MV-4-11 (cell line): ENCODE measurements at places on chromosomes 1 and 21.

- DNase-seq = peak; percentile 67
Observed at GRCh38 chr1:23422241-23422877, 2.2 kb downstream of the TCEA3 start.

GRCh38 chr1:64887689-64888217 lies 78.6 kb downstream of the JAK1 start:
- DNase-seq = no peak

GRCh38 chr1:119341372-119341947 lies 27.1 kb upstream of the HAO2 start:
- DNase-seq = no peak

DNA sequence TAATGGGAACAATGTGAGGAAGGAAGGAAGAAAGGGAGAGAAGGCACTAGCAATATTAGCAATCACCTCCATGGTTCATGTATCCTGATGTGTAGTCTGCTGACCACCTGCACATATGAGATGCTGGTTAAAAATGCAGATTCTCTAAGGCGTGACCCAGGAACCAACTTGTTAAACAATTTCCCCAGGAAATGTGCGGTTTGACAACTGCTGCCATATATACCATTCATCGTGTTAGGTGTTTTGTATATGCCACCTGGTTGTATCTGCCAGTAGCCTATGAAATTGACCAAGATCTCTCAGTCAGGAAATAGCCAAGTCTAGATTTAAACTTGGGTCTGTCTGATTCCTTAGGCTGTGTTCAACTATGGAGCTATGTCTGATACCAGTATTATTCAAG lies 4.1 kb downstream of the SEMA4A start:
- DNase-seq = no peak

- DNase-seq = no peak
Observed at GRCh38 chr21:19228226-19228625, 824.6 kb upstream of the TMPRSS15 start.

- DNase-seq = no peak
Observed at GRCh38 chr1:7460807-7461206, 310.3 kb upstream of the VAMP3 start.

DNA sequence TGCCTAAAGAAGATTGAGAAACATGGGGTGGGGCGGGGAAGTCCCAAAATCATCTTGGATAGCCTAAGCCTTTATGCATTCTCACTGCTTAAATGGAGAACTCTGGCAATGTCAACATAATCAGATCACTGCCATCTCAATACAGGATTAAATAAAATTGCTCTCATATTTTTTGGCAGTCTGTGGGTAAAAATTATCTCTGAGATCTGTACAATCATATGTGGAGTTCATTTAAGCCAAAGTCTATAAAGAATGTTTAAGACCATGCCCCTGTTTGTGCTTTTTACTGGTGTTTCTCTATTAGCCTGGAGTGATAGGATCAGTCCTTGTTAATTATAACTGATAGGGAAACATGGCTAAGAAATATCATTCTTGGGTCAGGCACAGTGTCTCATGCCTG lies 136.3 kb downstream of the GPR52 start:
- DNase-seq = no peak

DNA sequence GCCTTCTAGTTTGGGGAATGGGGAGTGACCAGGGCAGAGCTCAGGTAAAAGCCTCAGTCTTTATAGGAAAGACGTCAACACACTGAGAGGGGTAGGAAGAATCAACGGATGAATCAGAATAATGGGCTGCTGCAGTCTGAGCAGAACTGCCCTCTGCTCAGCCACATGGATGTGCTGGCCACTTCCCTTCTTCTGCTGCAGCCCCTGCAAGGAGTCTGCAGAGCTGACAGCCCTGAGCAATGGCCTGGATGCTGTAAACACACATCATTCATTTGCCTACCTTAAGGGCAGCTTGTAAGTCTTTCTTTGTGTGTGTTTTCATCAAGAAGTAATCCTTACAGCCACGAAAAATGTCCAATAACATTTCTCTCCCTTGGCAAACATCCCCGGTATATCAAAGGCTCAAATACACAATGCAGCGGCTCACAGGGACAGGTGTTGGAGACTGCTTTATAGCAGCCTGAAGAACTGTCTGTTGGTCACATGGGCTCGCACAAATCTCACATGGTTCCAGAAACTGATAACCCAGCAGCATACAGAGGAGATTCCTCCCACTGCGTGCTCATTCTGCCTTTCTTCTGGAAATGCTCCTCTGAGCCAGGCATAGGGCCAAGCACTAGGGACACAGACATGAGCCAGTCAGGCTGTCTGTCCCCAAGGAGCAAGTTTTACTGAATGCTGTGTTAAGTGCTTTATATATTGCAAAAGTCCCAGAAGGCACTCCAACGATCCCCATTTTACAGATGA lies 110.1 kb downstream of the HMGB4 start:
- no peak for DNase-seq

DNA sequence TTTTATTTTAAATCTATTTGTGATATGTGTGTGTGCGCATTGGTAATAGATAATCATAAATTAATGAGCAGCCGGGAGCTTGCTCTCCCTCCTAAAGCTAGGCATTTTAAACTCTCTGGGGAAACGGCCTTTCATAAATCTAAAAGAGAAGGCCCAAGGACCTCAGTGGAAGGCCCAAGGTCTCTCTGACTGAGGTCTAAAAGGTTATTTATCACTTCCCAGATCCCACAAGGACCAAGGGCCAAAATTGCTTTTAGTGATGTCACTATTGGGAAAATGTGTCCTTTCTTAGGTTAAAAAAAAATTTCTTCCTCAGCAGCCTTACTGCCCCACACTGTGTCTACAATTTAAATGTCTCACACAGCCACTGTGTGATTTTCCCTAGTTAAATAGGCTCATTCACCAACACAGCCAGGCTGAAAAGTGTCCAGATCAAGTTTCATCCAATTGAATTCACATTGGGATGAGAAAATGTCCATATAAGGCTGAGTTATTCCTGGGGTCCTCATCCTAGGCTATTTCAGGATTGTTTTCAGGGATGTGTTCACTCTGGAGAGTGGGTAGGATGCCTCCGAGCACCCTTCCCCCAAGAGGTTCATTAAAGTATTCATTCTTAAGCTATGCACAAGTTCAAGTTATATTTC lies 46.1 kb downstream of the SLC44A3 start:
- DNase-seq = no peak

GRCh38 chr1:186578325-186579016 lies 101.8 kb downstream of the PTGS2 start:
- DNase-seq = no peak

GRCh38 chr1:52141513-52142219 lies at the start of gene ZFYVE9:
TSS of gene ZFYVE9 (plus strand) at chr1:52142089. CDS start at chr1:52233207, 91,118 bp downstream.
- peak; percentile 39 for DNase-seq

GRCh38 chr1:201139756-201140155 lies 12.8 kb upstream of the ASCL5 start:
- no peak for DNase-seq

DNA sequence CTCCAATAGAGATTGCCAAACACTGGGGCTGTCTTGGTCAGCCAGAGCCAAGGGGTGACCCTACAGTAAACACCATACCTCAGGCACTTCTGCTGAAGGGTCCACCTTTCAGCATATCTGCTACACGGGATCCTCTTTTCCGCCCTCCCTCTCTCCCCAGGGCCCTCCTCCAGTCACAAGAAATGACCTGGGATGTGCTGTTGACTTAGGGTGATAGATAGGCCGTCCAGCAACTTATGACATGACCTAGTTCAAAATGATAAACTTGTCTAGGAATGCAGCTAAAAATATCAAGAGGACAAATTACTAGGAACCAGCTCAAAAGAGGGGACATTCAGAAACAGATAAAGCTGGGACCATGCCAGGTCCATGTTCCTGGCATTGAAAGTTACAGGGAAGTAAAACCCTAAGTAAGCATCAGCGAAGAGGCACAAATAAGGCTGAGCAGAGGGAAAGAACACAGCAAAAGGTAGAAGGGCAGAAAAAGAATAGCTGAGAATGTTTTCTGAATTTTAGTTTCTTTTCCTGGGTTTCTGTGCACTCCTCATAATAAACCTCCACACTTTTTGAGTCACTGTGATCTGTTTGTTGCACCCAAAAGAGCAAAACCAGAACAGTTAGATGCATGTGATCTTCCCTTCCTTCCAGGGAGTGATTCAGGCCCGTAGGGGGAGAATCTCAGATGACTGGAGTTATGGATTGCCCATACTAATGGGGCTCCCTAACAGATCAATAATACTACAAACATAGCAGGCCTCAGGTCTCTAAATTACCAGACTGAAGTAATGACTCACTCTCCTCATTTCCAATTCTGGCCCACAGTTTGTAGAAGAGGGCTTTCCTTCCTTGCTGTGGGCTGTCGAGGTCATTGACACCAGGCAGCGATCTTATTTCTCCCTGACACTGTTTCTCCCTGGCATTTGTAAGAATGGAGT lies 48.9 kb upstream of the F3 start:
- DNase-seq = peak; percentile 27

- DNase-seq = no peak
Observed at GRCh38 chr1:29436181-29436785, 200.0 kb downstream of the PTPRU start.

- DNase-seq = no peak
Observed at GRCh38 chr1:43286115-43286514, 734 bp upstream of the C1orf210 start.

GRCh38 chr1:89298461-89298860 lies 25.8 kb upstream of the GBP5 start:
- no peak for DNase-seq

DNA sequence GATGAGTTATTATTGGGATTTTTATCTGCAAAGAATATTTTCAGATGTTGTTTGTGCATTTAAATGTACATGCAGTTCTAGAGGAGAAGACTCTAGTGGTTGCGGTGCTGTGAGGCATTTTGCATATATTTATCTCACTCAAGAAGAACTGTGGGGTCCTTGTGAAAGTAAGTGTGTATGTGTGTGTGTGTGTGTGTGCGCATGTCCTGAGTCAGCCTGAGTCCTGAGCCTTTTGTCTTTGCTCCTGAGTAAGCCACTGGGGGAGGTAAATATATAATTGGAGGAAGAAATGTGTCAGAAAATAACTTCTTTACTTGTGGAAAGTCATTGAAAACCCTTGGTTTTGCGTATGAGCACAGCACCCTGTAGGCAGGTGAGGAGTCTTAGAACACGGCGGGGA lies 55.6 kb upstream of the CD34 start:
- no peak for DNase-seq

- no peak for DNase-seq
Observed at GRCh38 chr1:66788231-66788939, 12.7 kb downstream of the INSL5 start.

GRCh38 chr1:242651817-242652216 lies 127.3 kb upstream of the PLD5 start:
- DNase-seq = no peak

- DNase-seq = no peak
Observed at GRCh38 chr1:193676996-193677549, 490.7 kb upstream of the B3GALT2 start.

- DNase-seq = peak; percentile 89
Observed at GRCh38 chr1:85334962-85335361, 58.5 kb upstream of the BCL10 start.

DNA sequence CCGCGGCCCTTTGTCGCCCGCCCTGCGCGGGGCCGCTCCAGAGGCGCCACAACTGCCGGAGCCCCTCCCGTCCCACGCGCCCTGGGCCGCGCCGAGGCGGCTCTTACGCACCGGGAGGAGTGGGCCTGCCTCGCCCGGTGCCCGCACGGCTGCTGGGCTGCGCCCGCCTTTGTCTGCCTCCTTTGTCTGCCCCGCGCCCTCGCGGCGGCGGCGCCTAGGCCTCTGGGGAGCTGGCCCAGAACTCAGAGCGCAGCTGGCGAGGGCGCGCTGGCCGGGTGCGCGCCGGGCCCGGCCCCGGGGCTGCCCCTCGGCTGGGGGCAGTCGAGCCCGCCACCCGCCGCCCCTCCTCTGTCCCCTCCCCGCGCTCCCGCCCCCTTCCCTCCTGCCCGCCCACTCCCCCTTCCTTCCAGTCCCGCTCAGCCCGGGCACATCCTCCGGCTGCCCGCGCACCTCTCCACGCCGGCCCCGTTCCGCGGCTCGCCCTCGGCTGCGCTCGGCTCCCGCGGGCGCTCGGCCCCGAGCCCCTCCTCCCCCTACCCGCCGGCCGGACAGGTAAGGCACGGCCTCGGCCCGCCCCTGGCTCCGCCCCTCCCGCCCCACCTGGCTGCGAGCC lies at the start of gene DRAXIN:
Gene DRAXIN, plus strand, starts transcription at position 409 of the 613 bp plus-strand sequence. CDS start 14,549 bp downstream, outside the sequence.
- no peak for DNase-seq

DNA sequence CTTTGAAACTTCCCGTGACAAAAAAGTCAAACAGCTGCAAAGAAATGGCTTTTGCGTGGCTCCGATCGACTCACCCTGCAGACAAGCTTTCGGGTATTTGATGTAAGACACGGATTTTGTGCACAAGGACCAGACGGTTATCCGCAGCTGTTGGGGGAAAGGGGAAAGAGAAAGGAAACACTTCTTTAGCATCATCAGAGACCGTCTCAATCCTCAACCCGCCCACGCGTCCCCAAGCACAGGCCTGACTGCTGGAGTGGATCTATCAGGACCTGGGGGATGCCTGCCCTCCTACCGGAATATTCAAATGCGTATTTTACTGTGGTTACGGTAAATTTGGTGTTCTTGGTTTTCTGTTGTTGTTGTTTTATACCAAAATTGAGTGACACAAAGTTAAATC lies 11.2 kb downstream of the WRAP73 start:
- no peak for DNase-seq
